ENCODE measurements at places on chromosomes 4 and X. TPM values are rescaled to one million over a fixed set of nuclear protein-coding genes. Genes with fewer than 3 reads are reported as not detected.

Gene GABRG1
- total RNA-seq, result 0.09 TPM

Gene FAAH2
- 8.9 TPM for total RNA-seq

Gene GPRIN3
- total RNA-seq, result 2.4 TPM

Gene ARHGAP4
- total RNA-seq, result 46.2 TPM

Gene F9
- not detected for total RNA-seq

Gene TRIM61
- 4.0 TPM for total RNA-seq

Gene TLR3
- total RNA-seq, result not detected

Gene HSD17B13
- total RNA-seq, result not detected

DNA sequence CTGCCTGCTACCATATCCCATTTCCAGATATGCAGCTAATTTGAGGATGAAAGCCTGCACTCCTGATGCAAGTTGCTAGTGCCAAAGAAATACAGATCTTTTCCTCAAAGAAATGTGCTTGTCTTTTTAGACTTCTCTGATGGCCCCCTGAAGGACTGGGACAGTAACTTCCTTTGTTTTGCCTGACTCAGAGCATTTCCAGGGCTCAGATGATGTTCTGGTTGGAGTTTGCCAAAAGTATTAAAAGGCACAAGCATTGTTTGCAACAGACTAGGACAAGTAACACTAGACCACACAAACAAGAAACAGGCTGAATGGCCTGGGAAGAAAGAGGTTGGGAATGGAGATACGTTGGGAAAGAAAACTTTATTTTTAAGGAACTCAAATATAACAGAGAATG lies 175.2 kb downstream of the IL13RA2 start:
- DNase-seq, result no peak
- no peaks in the 10 kb centered on the region for H3K4me1 ChIP-seq
- no peaks in the 10 kb centered on the region for H3K36me3 ChIP-seq

DNA sequence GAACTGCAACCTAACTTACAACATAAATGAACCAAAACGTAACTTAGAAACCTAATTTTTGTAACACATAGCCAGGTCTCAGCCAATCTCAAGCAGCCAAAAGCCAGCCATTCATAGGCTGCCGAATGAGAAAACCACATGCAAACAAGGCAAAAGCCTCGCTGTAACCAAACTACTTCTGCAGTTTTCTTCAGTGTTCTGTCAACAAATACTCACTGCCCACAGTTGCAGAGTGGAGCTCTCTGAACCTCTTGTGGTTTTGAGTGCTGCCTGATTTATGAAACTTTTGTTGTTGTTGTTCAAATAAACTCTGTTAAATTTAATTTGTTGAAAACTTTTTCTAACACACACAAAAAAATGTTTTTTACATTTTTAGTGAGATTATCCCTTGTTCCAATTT lies 251.2 kb downstream of the PAPSS1 start:
- no peaks in the 10 kb centered on the region for H3K27me3 ChIP-seq
- H3K27ac ChIP-seq, result no peak overlapping the region
- H3K4me3 ChIP-seq, result no peak overlapping the region
- no peak for DNase-seq
- H3K36me3 ChIP-seq, result no peaks in the 10 kb centered on the region

- no peaks in the 10 kb centered on the region for H3K4me1 ChIP-seq
- peaks cover 15% of the 10 kb centered on the region for H3K27me3 ChIP-seq
- no peaks in the 10 kb centered on the region for H3K36me3 ChIP-seq
- H3K27ac ChIP-seq, result no peak overlapping the region
- H3K4me3 ChIP-seq, result peak overlapping the region; percentile 98
Measured at GRCh38 chr4:163331629-163332376, 593 bp downstream of the NPY1R start.

DNA sequence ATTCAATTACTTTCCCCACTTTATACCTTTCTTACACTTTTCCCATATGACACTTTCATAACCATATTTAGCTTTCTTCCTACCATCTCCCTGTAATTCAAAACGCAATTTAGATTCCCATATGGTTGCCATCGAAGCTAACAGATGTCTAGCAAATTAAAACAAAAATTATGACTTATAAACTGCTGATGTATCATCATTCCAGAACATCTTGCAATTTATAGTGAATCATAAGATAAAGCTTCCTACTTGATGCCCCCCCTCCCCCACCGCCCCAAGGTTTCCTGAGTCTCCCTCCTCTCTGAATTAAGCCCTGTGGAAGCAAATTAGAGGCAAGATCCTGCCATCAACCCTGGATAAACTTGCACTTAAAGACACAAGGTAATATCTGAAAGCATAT lies 5.4 kb downstream of the TSPAN5 start:
- no peaks in the 10 kb centered on the region for H3K36me3 ChIP-seq
- H3K4me1 ChIP-seq, result no peaks in the 10 kb centered on the region
- no peak overlapping the region for H3K27ac ChIP-seq
- no peak overlapping the region for H3K4me3 ChIP-seq

DNA sequence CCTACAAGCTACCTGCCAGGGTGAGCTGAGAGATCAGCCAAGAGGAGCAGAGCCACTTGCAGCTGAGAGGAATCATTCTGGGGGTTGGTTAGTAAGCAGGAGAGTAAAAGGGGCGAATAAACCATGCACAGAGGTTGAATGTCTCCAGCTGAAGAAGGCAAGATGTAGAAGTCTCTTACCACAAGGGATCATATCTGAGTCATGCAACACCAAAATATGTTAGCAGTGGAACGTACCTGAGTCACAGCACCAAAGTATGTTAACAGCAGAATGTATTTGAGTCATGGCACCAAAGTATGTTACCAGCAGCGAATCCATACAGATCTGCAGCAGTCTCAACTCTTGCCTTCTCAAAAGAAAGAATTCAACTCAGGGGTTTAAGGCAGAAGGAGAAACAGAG lies 29.9 kb downstream of the C4orf51 start:
- no peak overlapping the region for H3K27ac ChIP-seq
- no peaks in the 10 kb centered on the region for H3K4me1 ChIP-seq
- H3K36me3 ChIP-seq, result no peaks in the 10 kb centered on the region
- H3K27me3 ChIP-seq, result no peaks in the 10 kb centered on the region
- no peak overlapping the region for H3K4me3 ChIP-seq
- no peak for DNase-seq

- no peaks in the 10 kb centered on the region for H3K36me3 ChIP-seq
- no peak for DNase-seq
- no peak overlapping the region for H3K27ac ChIP-seq
- no peaks in the 10 kb centered on the region for H3K27me3 ChIP-seq
- peaks cover 3% of the 10 kb centered on the region for H3K4me1 ChIP-seq
- no peak overlapping the region for H3K4me3 ChIP-seq
Measured at GRCh38 chrX:19183761-19184477, 61.7 kb upstream of the ADGRG2 start.

GRCh38 chr4:163852246-163852645 lies 357.8 kb downstream of the TMA16 start:
- no peaks in the 10 kb centered on the region for H3K36me3 ChIP-seq
- H3K27ac ChIP-seq, result no peak overlapping the region
- no peak overlapping the region for H3K4me3 ChIP-seq
- no peaks in the 10 kb centered on the region for H3K4me1 ChIP-seq

DNA sequence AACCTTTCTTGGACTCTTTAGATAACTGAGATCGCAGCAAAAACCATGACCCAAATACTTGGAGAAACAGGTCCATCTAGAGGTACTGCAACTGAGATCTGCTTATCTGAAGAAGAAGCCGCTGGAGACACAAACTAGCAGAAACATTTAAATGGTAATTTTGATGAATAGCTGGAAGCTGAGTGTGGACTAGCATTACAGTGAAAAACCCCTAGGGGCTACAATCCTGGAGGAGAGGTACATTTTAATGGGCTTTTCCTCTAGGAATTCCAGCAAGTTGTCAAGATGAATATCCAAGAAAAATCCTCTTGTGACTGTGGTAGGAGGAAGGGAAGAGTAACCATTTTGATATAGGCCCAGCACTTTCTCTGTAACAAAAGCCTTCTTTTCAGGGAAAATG lies 592.5 kb upstream of the GRIA3 start:
- H3K27ac ChIP-seq, result no peak overlapping the region
- DNase-seq, result no peak
- H3K4me3 ChIP-seq, result no peak overlapping the region
- H3K4me1 ChIP-seq, result no peaks in the 10 kb centered on the region

- no peaks in the 10 kb centered on the region for H3K4me1 ChIP-seq
- H3K4me3 ChIP-seq, result no peak overlapping the region
- no peak overlapping the region for H3K27ac ChIP-seq
- no peak for DNase-seq
Measured at GRCh38 chrX:110341189-110342035, 17.2 kb upstream of the RTL9 start.

DNA sequence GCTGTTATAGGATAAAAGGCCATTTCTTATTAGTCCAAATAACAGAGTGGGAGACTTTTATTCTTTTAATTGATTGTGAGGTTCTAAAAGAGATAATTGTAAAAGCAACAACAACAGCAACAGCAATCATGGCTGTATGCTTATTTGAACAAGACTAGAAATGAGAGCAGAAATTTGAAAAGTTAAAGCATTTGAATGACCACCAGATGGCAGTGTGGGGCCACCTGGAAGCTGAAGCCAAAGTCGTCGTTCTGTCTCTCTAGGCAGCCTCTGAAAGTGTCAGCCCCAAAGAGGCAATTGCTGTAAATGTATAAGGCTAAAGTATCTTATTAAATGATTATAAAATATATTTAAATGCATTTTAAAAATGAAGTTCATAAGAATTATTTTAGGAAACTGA lies 42.2 kb downstream of the SH2D1A start:
- DNase-seq, result peak; percentile 75
- H3K27ac ChIP-seq, result no peak overlapping the region
- H3K36me3 ChIP-seq, result no peaks in the 10 kb centered on the region
- no peaks in the 10 kb centered on the region for H3K27me3 ChIP-seq
- no peaks in the 10 kb centered on the region for H3K4me1 ChIP-seq

DNA sequence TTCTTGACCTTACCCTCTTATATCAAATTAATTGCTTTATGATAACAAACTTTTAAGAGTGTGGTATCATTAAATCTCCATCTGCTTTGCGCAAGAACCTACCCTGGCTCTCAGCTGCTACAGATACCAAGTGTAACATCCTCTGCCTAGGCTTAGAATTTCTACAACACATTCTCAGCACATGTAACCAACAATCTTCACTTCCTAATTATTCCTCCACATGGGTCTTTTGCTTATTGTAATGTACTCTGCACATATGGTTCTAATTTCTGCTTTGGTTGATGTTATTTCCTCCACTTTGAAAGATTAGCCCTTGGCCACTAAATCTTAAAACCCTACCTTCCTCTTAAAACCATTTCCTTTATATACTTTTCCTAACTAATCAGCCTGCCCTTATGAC lies 242.4 kb downstream of the ARHGAP24 start:
- H3K4me1 ChIP-seq, result no peaks in the 10 kb centered on the region
- H3K4me3 ChIP-seq, result no peak overlapping the region
- DNase-seq, result no peak

DNA sequence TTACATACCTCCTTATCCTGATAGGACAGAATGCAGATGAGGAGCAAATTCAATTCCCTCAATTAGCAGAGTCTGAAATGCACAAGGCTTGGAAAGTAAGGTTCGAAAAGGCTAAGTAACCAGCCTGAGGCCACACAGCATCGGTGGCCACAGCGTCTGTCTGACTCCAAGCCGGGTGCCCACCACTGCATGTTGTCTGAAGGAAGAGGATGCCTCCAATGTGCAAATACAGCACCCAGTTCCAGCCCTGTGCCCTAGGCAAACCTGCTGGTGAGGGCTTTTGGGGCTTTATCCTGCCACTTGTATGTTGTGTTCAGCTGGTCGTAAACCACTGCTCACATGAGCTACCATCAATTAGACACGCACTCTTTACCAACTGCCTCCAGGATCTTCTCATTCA lies 48.6 kb upstream of the PPP2R2C start:
- no peak for DNase-seq
- no peaks in the 10 kb centered on the region for H3K27me3 ChIP-seq
- no peaks in the 10 kb centered on the region for H3K36me3 ChIP-seq
- H3K27ac ChIP-seq, result no peak overlapping the region
- no peak overlapping the region for H3K4me3 ChIP-seq
- no peaks in the 10 kb centered on the region for H3K4me1 ChIP-seq

- DNase-seq, result no peak
- H3K27me3 ChIP-seq, result no peaks in the 10 kb centered on the region
- H3K27ac ChIP-seq, result no peak overlapping the region
- no peak overlapping the region for H3K4me3 ChIP-seq
Measured at GRCh38 chr4:124806403-124806802, 93.9 kb upstream of the ANKRD50 start.

GRCh38 chr4:117376692-117377091 lies 291.3 kb upstream of the TRAM1L1 start:
- H3K36me3 ChIP-seq, result no peaks in the 10 kb centered on the region
- DNase-seq, result no peak
- no peak overlapping the region for H3K27ac ChIP-seq

DNA sequence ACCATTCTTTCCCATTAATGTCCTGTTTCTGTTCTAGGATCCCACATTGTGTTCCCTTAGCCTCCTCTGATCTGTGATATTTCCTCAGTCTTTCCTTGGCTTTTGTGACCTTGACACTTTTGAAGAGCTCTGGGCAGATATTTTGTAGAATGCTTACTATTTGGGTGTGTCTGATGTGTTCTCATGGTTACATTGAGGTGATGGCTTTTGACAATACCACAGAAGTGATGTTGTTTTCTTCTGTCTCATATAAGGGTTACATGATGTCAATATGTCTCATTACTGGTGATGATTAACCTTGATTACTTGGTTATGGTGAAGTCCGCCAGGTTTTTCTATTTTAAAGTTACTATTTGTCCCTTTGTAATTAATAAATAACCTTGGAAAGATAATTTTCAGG lies 183.7 kb downstream of the SOWAHB start:
- H3K27me3 ChIP-seq, result no peaks in the 10 kb centered on the region
- H3K27ac ChIP-seq, result no peak overlapping the region
- H3K4me1 ChIP-seq, result no peaks in the 10 kb centered on the region
- peaks cover 27% of the 10 kb centered on the region for H3K36me3 ChIP-seq

DNA sequence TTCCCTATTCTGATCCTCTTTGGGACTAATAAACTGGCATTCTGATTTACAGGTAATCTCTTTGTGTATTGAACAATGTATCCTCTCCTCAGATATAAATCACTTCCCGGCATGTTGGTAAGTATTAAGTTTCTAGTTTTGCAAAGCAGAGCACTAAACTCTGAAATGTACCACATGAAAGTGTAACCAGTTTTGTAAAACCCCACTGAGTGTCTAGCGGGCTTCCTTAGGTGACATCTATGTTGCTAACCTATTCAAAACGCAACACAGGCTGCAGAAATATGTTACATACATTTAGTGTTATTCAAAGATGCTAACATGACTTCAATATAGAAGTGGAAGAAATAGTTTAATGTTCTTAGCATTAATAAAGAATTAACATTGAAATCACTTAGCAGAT lies 25.2 kb downstream of the DNAJB14 start:
- H3K27ac ChIP-seq, result no peak overlapping the region
- H3K4me1 ChIP-seq, result no peaks in the 10 kb centered on the region
- H3K4me3 ChIP-seq, result no peak overlapping the region
- no peaks in the 10 kb centered on the region for H3K27me3 ChIP-seq

DNA sequence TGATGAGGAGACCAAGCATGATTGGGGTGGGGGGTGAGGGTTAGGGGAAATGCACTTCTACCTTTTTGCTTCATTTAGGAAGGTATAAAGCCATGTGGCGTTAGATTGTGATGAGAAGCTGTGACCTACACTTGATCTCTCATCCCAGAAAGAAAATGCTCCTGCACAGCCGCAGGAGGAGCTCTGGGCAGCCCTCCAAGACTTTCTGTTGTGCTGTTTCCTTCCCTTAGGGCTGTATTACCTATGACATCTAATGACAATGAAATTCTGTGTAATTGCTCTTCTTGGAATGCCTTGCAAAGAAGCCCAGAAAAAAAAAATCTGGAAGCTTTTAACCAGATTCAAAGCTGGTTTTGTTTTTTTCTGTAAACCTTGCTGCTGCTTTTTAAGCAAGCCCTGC lies 13.4 kb downstream of the PRPS2 start:
- no peaks in the 10 kb centered on the region for H3K4me1 ChIP-seq
- no peak overlapping the region for H3K4me3 ChIP-seq
- no peaks in the 10 kb centered on the region for H3K36me3 ChIP-seq
- no peaks in the 10 kb centered on the region for H3K27me3 ChIP-seq
- no peak overlapping the region for H3K27ac ChIP-seq
